Brain pericyte (primary cell): ENCODE measurements at places on chromosomes 7 and 10.

DNA sequence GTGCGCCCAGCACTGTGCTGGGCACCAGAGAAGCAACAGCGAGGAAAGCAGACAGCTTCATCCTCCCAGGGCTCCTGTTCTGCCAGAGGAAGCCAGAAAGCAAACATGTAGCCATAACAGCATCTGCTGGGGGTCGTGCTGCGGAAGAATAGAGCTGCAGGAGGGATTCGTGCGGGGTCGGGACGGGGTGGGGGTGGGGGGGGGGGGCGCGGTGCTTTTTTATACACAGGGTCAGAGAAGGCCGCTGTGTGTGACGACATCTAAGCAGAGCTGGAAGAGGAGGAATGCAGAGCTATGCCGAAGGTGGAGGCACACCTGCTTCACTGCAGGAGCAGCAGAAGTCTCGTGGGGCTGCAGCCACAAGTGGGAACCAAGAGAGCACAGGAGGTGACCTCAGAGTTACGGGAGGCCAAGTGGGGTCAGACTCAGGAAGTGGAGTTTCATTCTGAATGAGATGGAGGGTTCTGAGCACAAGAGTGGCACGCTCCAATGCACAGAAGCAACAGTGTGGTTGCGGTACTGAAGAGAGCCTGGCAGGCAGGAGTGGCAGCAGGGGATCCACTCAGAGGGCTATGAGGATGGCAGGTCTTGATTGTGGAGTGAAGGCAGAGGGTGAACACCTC is 11.1 kb downstream of the PKD1L1 start:
- no peak for DNase-seq

GRCh38 chr7:4010061-4010605 is 672.0 kb upstream of the FOXK1 start:
- DNase-seq: no peak

- no peak for DNase-seq
Measured at GRCh38 chr7:463817-464453, 55.7 kb downstream of the PDGFA start.

DNA sequence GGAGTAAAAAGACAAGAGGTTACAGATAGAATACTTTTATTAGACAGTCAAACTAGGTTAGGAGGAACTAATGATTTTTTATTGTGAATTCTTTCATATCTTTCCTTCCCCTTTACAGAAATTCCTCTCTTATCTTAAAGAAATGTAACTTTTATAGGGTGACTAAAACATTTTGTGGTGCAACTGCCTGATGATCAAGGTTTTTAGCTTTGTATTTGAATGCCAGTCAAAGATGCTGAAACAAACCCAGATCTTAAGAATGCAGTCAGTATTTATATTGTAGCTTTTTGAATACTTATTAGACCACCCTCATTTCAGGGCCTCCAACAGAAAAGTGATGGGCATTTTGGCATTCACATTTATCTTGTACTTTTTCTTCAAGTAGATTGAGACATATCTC is 27.4 kb downstream of the TAX1BP1 start:
- DNase-seq: no peak

GRCh38 chr7:28718055-28718481 is 240.1 kb downstream of the TRIL start:
- DNase-seq: no peak
